ENCODE measurements at places on chromosomes 1 and 21. TPM values are rescaled to one million over a fixed set of nuclear protein-coding genes. Genes with fewer than 3 reads are reported as not detected.

CFAP45 gene
- total RNA-seq, result not detected

- H3K36me3 ChIP-seq, result no peaks in the 10 kb centered on the region
- H3K27ac ChIP-seq, result no peak overlapping the region
- no peaks in the 10 kb centered on the region for H3K27me3 ChIP-seq
- DNase-seq, result no peak
- peaks cover under 1% of the 10 kb centered on the region for H3K4me1 ChIP-seq
- no peak overlapping the region for H3K4me3 ChIP-seq
These were observed 556.2 kb upstream of the TMPRSS15 start for GRCh38 chr21:18959817-18960216.

SIM2 gene
- 0.26 TPM for total RNA-seq

- peak; percentile 90 for DNase-seq
- no peak overlapping the region for H3K4me3 ChIP-seq
- H3K4me1 ChIP-seq, result peaks cover 24% of the 10 kb centered on the region
- H3K27ac ChIP-seq, result peak overlapping the region; percentile 82
These were observed 42.5 kb downstream of the NEK2 start for GRCh38 chr1:211632808-211633523.

- no peak overlapping the region for H3K27ac ChIP-seq
- no peaks in the 10 kb centered on the region for H3K27me3 ChIP-seq
These were observed 61.9 kb upstream of the GNG12 start for GRCh38 chr1:67894981-67895735.

MAST2 gene
- total RNA-seq, result 9.9 TPM

GRCh38 chr21:35025206-35026152 is 23.6 kb downstream of the RUNX1 start:
- H3K4me1 ChIP-seq, result no peaks in the 10 kb centered on the region
- H3K36me3 ChIP-seq, result no peaks in the 10 kb centered on the region
- H3K4me3 ChIP-seq, result no peak overlapping the region
- no peak for DNase-seq
- H3K27me3 ChIP-seq, result no peaks in the 10 kb centered on the region
- H3K27ac ChIP-seq, result no peak overlapping the region

- H3K27ac ChIP-seq, result peak overlapping the region; percentile 25
- no peaks in the 10 kb centered on the region for H3K36me3 ChIP-seq
- peak; percentile 56 for DNase-seq
- no peak overlapping the region for H3K4me3 ChIP-seq
- peaks cover 22% of the 10 kb centered on the region for H3K4me1 ChIP-seq
These were observed 28.8 kb upstream of the ZBTB21 start for GRCh38 chr21:42038826-42039425.

DNA sequence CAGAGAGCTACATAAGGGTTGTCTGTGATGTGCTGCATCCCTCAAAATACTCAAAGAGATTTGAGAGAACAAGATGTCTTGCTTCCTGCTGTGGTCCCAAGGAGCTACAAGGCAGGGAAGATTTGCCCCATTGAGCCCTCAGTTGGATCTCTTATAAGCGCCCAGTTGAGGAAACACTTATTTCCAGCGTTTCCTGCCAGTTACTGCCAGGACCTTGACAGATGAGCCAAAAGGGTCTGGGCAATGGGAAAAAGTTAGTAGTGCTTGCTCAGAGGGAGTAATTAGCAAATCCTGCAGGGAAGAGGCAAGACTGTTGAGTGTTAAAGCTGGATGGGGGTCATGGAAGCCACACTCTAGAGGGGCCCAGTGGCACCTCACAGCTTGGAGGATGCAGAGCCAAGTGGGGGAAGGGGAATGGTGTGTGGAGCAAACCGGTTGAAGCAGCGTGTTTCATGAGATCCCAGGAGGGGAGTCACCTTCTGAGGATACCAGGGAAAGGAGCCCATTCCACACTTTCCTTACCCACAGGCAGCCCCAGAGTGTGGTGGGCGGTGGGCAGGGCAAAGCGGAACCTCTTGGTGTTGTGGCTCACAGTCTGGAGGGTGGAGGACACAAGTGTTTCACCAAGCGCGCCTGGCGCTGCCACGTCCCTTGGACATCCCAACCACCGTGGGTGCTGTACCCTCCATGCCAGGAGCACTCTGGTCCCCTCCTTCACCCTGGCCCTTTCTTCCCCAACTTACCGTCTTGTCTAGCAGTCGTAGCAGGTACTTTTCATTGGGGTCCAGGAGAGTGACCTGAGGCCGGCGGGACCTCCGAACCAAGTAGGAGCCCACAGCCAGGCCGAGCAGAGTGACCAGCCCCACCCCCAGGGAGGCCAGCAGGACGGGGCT is 805 bp downstream of the CYB5R1 start:
- peak overlapping the region; percentile 91 for H3K27ac ChIP-seq
- no peak for DNase-seq
- H3K36me3 ChIP-seq, result no peaks in the 10 kb centered on the region
- peaks cover 33% of the 10 kb centered on the region for H3K4me1 ChIP-seq
- H3K4me3 ChIP-seq, result peak overlapping the region; percentile 94

DNA sequence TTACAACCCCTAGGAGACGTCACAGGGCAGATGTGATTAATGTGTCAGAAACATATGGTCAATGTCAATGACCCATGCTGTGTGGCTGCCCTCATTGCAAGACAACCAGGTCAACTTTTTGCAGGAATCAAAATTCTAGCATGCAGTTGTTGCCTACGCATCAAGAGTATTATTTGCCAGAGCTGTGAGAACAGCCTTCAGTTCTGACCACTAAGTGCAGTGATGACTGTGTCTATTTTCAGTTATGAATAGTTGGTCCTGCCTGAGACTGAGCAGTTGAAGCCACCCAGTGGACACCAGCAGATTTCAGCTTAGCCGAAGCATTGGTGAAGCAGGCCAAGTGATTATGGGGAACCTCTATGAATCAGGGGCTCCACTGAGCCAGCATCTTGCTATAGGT is 47.3 kb downstream of the LYPLAL1 start:
- H3K27me3 ChIP-seq, result no peaks in the 10 kb centered on the region
- no peak for DNase-seq
- no peak overlapping the region for H3K4me3 ChIP-seq
- no peak overlapping the region for H3K27ac ChIP-seq
- H3K4me1 ChIP-seq, result no peaks in the 10 kb centered on the region
- no peaks in the 10 kb centered on the region for H3K36me3 ChIP-seq

- H3K4me3 ChIP-seq, result no peak overlapping the region
- no peaks in the 10 kb centered on the region for H3K27me3 ChIP-seq
- no peak for DNase-seq
- no peaks in the 10 kb centered on the region for H3K4me1 ChIP-seq
- no peak overlapping the region for H3K27ac ChIP-seq
These were observed 140.3 kb upstream of the VANGL1 start for GRCh38 chr1:115501476-115501875.

GRCh38 chr1:169426174-169426705 is 1.0 kb downstream of the CCDC181 start:
- peaks cover 9% of the 10 kb centered on the region for H3K4me1 ChIP-seq
- no peak for DNase-seq
- no peaks in the 10 kb centered on the region for H3K36me3 ChIP-seq
- no peak overlapping the region for H3K4me3 ChIP-seq

- peak overlapping the region; percentile 59 for H3K4me3 ChIP-seq
- H3K27ac ChIP-seq, result peak overlapping the region; percentile 55
- H3K36me3 ChIP-seq, result no peaks in the 10 kb centered on the region
These were observed 16.3 kb downstream of the IER5 start for GRCh38 chr1:181104790-181105133.

DNAI4 gene
- total RNA-seq, result 9.1 TPM

DNA sequence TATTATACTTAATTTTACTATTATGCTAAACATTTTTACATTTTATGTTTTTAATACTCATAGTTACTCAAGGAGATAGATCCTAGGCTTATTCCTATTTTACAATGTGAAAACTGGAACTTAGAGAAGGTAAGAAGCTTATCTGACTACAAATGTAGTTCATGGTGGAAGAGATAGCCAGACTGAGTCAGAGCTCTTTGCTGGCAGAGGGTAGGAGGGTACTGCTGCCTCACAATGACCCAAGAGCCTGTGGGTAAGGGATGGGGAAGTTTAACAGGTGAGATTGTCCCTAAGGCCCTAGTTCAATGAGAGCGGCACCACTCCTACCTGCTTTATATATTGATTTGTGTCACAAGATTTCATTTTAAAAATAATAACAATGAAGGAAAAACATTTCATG is 34.1 kb upstream of the NEK7 start:
- no peaks in the 10 kb centered on the region for H3K27me3 ChIP-seq
- no peak overlapping the region for H3K4me3 ChIP-seq
- DNase-seq, result no peak
- H3K4me1 ChIP-seq, result no peaks in the 10 kb centered on the region

- H3K4me3 ChIP-seq, result no peak overlapping the region
- no peaks in the 10 kb centered on the region for H3K36me3 ChIP-seq
- no peaks in the 10 kb centered on the region for H3K27me3 ChIP-seq
- H3K4me1 ChIP-seq, result no peaks in the 10 kb centered on the region
- DNase-seq, result no peak
- H3K27ac ChIP-seq, result no peak overlapping the region
These were observed 87.5 kb downstream of the CD247 start for GRCh38 chr1:167430849-167431242.

DNA sequence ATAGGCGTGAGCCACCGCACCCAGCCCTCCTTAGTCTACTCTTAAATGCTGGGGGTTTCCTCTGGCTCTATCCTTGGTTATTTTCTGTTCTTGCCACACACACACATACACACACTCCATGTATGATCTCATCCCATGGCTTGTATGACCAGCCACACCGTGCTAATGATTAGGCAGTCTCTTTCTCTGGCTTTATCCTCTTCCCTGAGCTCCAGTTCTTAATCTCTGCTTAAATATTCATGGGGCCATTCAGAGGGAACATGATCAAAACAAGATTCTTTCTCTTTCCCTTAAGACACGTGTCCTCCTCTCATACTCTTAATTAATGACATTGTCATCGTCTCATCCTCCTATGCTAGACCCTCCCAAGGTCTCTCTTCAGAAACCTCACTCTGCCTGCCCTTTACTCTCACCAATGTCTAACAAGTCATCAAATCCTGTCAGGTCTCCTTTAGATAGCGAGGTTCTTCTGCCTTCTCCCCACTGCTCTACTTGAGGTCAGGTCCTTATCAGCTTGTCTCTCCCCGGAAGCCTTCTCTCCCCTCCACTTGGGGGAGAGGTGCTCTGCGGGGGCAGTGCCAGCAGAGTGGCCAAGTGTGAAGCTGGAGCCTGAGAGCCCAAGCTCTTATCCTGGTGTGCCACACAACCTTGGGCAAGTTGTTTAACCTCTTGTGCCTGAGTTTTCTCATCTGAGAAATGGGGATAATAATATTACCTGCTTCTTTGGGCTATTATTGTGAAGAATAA is 83.0 kb upstream of the GNG12 start:
- H3K36me3 ChIP-seq, result no peaks in the 10 kb centered on the region
- H3K27me3 ChIP-seq, result no peaks in the 10 kb centered on the region
- no peak overlapping the region for H3K4me3 ChIP-seq
- no peak overlapping the region for H3K27ac ChIP-seq
- no peak for DNase-seq

GRCh38 chr1:107439567-107439966 is 298.7 kb downstream of the NTNG1 start:
- H3K27ac ChIP-seq, result no peak overlapping the region
- no peaks in the 10 kb centered on the region for H3K27me3 ChIP-seq
- H3K4me3 ChIP-seq, result no peak overlapping the region
- H3K4me1 ChIP-seq, result no peaks in the 10 kb centered on the region

SPRR3 gene
- total RNA-seq, result not detected

- H3K4me3 ChIP-seq, result no peak overlapping the region
- H3K36me3 ChIP-seq, result no peaks in the 10 kb centered on the region
- H3K27ac ChIP-seq, result peak overlapping the region; percentile 81
- H3K27me3 ChIP-seq, result no peaks in the 10 kb centered on the region
- DNase-seq, result peak; percentile 84
These were observed 11.3 kb downstream of the C1orf105 start for GRCh38 chr1:172431721-172432192.

GRCh38 chr1:41646186-41646585 is 161.7 kb upstream of the EDN2 start:
- no peaks in the 10 kb centered on the region for H3K4me1 ChIP-seq
- H3K36me3 ChIP-seq, result no peaks in the 10 kb centered on the region
- no peak for DNase-seq
- no peak overlapping the region for H3K27ac ChIP-seq

DNA sequence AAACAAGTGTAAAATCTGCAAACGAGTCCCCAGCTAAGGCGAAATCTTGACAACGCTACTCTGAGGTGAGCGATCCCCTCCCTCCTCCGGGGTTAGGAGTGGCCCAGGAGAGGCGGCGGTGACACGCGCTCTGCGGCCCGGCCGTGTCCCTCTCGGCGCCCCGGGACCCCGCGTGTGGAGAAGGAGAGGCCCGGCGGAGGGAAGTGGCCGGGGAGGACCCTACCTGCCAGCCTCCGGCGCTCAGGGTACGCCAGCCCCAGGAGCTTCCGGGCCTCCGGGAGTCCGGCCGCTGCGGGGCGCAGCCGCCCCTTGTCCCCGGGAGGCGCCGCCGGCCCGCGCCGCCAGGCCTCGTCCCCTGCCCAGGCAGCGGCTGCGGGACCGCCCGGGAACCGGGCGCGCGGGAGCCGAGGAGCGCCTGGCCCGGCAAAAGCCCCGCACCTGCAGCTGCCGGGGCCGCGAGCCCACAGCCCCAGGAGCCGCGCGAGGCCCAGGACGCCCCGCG is 543 bp downstream of the ABCB10 start:
- H3K36me3 ChIP-seq, result no peaks in the 10 kb centered on the region
- peak overlapping the region; percentile 29 for H3K4me3 ChIP-seq
- DNase-seq, result peak; percentile 46
- H3K27ac ChIP-seq, result peak overlapping the region; percentile 86

FMOD gene
- total RNA-seq, result 14.2 TPM

ZMYM1 gene
- 4.3 TPM for total RNA-seq

DNA sequence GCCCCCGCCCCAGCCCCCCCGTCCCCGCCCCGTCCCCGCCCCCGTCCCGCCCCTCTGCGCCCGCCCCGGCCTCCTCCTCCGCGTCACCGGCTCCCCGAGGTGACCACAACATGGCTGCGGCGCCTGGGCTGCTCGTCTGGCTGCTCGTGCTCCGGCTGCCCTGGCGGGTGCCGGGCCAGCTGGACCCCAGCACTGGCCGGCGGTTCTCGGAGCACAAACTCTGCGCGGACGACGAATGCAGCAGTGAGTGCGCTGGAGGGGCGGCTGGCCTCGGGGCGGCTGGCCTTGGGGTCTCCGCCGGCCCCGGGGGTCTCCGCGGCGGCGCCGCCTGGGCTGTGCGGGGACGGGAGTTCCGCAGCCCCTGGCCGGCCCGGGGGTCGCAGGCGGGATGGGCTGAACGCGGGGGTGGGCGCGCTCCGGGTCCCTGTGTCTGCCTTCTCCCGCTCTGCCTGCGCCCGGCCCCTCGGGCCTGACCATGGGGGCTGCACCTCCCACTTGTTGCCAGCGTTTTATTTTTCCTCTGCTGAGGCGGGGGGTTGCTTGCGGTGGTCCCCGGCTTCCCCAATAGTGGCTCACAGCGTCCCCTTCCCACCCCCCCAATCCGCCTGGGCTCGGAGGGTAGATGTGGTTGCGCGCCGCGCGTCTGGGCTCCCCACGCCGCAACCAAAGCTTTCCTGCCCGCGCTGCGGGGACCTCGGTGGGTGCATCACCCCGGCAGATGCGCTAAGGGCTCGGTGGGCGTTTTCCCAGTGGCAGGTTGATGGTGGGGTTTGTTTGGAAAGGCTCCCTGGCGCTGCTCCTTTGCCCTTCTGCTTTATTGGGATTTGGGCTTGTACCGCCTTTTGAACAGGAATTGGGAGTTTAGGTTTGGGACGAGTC is at the start of gene MIA3:
Gene MIA3 (plus strand): TSS at position 97 of the 879 bp plus-strand sequence. CDS start 14 bp downstream, at position 111.
- H3K4me1 ChIP-seq, result peaks cover 29% of the 10 kb centered on the region
- H3K27me3 ChIP-seq, result no peaks in the 10 kb centered on the region
- no peaks in the 10 kb centered on the region for H3K36me3 ChIP-seq
- peak within 1 kb of the TSS; percentile 79 for H3K4me3 ChIP-seq
- no peak for DNase-seq

NES gene
- 4.2 TPM for total RNA-seq

- H3K4me1 ChIP-seq, result no peaks in the 10 kb centered on the region
- no peak overlapping the region for H3K4me3 ChIP-seq
- DNase-seq, result no peak
- H3K27ac ChIP-seq, result no peak overlapping the region
- H3K27me3 ChIP-seq, result no peaks in the 10 kb centered on the region
These were observed 94.7 kb upstream of the TARDBP start for GRCh38 chr1:10917513-10918454.

APCS gene
- total RNA-seq, result 0.99 TPM

APOBEC4 gene
- total RNA-seq, result not detected

RASAL2 gene
- 9.9 TPM for total RNA-seq
